ENCODE measurements at places on chromosomes 16 and 17.

DNA sequence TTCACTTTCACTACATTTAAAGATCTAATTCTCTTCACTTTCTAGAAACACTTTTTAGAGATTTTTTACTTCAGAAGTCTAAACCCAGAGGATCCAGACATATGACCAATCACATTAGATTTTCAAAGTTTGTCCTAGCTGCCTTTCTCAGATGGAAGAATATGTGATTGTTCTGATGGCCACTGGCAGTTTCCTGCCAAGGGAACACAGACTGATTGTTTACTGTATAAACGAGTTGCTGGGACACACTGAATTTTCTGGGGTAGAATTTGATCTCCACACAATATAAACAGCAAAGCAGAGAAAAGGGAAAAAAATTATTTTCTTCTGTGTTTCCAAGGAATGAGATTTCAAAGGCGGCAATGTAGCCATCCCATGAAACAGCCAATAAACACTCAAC, 480.0 kb downstream of the TOX3 start:
- no peak for DNase-seq

- DNase-seq = no peak
Observed at GRCh38 chr17:42502091-42502490, 34.0 kb upstream of the NAGLU start.

DNA sequence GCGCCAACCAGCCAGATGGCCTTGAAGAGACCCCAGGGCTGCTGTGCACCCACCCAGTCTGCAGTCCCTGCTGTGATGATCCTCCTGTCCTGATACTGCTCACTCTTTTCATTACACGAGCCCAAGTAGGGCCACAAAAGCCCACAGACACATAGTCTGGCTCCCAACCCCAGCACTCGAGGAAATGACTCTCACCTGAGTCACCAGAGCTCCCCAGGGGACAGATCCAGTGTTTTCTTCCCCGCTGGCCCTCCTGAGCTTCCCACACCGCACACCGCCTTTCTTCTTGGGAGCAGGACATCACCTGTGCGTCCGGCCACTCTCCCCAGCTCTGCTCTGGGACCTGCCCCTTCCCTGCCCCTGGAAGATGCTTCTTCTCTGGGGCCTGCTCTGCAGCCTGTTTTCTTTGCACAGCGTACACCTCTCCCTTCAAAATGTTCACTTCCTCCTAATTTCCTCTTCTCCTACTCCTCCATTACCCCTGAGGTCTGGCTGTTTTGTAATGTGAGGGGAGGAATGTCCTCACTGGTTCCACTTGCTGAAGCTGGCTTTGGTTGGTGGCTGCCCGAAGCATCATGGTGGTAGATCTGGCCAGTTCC, 2.0 kb upstream of the SCN4A start:
- no peak for DNase-seq

- no peak for DNase-seq
Observed at GRCh38 chr16:84183911-84184591, 2.8 kb downstream of the TAF1C start.

GRCh38 chr17:78106211-78106610, 22.3 kb downstream of the TMC6 start:
- DNase-seq = no peak

Data from right forelimb (tissue), 1 donor.